ENCODE measurements at places on chromosomes 7 and 10.

DNA sequence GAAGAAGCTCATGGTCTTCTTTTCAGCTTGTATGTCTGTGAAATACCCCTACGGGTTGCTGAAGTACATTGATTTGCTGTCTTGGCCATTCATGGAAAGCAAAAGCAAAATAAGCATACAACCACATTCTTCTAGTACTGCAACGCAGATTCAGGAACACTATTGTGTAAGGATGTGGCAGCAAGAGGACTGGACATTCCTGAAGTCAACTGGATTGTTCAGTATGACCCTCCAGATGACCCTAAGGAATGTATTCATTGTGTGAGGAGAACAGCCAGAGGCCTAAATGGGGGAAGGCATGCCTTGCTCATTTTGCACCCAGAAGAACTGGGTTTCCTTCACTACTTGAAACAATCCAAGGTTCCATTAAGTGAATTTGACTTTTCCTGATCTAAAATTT is 133.4 kb upstream of the ANKRD1 start:
- no peak for DNase-seq

GRCh38 chr10:21212348-21212747 is 313.1 kb downstream of the SKIDA1 start:
- no peak for DNase-seq

- no peak for DNase-seq
These were observed 505.6 kb downstream of the HTR7 start for GRCh38 chr10:90352288-90352687.

GRCh38 chr10:51821745-51822144 is 122.3 kb upstream of the CSTF2T start:
- no peak for DNase-seq

DNA sequence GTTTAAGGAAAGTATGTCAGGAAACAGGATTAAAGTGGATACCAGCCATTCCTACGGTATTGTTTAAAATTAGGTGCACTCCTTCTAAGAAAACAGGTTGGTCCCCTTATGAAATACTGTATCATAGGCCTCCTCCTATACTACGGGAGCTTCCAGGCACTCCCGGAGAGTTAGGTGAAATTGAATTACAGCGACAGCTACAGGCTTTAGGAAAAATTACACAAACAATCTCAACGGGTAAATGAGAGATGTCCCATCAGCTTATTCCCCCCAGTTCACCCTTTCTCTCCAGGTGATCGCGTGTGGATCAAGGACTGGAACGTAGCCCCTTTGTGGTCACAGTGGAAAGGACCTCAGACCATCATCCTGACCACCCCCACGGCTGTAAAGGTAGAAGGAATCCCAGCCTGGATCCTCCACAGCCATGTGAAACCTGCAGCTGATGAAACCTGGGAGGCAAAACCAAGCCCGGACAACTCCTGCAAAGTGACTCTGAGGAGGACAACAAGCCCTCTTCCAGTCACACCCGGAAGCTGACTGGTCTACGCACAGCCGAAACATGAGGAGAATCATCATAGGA is 25.1 kb upstream of the GHITM start:
- DNase-seq, result no peak

DNA sequence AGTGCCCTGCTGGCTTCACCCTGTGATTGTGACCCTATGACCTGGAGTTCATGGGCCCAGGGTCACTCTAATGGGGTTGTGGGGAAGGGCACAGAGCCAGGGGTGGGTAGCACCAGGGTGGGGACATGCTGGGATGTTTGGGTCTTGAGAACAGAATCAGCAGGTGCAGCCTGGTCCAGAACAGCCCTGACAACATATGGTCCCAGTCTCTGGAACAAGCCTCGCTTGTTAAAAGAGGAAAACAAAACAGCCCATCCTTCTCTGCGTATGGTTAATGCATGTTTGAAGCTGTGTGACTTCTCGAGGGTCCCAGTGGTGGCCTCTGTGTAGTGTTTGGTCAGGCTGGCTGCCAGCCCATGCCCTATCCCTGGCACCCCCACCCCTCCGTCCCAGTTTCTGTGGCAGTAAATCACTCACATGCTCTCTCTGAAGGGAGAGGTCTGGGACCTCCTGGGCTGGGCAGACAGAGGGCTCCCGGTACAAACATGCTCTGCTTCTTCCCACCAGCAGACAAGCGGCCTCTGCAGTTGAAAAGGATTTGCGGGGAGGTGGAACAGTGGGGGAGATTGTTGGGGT is 79.4 kb downstream of the FAM241B start:
- no peak for DNase-seq

- DNase-seq, result no peak
These were observed 18.5 kb downstream of the PTN start for GRCh38 chr7:137324796-137325696.

GRCh38 chr7:140049339-140050024 is 13.3 kb downstream of the PARP12 start:
- DNase-seq, result no peak

DNA sequence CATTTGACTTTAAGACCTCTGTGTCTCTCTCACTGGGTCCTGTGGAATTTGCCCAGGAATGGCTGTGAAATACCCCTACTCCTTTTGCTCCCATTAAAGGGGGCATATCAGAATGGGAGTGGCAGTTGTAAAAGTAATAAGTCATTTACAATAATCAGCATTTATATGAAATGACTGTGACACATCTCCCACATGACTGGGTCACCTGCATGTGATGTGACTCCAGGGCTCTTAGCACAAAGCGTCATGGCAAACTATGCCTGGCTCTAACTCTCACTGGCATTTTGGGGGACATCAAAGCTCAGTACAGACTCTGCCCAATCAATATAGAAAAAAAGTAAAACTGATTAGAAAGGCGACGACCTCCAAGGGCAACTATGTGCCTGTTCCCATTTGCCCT is 157.6 kb downstream of the RPS24 start:
- no peak for DNase-seq

GRCh38 chr7:103120362-103120761 is 28.5 kb downstream of the NAPEPLD start:
- DNase-seq, result no peak

GRCh38 chr10:24645784-24646183 is 77.9 kb downstream of the ARHGAP21 start:
- DNase-seq, result no peak

- no peak for DNase-seq
These were observed 252.0 kb downstream of the PTEN start for GRCh38 chr10:88115407-88115806.

- peak; percentile 91 for DNase-seq
These were observed 84.6 kb upstream of the PDGFA start for GRCh38 chr7:604001-604883.

DNA sequence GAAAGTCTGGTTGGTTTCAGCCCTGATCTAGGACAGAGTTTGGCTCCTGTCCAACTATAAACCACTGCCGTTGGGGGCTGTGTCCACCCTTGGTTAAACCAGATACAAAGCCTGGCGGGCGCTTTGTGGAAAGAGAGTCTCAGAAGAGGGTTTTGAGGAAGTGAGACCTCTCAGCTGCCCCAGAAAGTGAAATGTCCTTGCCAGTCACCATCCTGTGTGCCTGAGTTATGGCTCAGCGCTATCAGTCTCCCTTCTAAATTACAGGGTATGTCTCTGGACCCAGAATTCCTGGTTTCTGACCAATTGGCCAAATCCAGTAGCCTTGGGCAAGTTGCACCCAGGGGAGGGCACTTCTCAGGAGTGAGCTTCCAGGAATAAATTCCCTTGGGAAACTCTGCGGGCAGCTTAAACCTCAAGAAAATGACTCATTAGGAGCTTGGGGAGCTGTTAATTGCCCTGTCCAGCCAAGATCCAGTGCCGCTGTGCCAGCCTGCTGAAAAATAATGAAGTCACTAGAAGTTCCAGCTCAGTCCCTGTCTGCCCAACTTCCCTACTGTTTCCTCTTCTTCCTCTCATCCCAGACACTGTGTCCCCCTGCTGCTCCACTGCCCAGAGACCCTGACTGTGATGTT is 66.7 kb upstream of the PDZD8 start:
- DNase-seq, result no peak

DNA sequence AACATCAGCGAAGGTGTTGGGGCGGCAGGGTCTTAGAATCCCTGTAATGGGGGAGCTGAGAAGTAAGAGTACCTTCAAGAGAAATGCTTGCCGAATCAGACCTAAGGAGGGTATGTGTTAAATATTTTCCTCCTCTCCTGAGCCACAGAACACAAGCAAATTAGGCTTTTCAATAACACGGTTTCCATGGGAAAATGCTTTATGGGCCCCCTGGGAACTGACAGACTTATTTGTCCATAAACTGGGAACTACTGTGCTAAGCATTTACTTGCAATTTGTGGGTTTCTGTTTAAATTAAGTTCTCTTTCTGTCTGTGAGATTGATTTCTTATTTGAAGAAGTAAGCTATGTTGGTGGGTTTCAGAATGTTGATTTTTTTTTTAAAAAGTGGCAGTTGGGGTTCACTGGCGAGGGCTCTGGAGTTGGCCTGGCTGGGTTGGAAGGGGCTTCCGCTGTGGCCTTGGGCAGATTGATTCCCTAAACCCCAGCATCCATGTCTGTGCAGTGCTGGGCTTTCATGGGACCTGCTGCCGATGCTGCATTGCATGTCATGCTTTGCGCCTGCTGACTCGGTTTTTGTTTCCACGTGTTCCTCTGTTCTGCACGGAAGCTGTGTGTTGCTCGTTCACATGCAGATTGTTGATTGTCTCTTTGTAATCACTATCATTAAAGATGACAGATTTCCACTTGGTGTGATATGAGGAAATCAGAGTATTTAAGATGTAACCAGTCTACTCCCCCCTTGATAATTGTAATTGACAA is 7.2 kb downstream of the RBM17 start:
- no peak for DNase-seq

- no peak for DNase-seq
These were observed 28.9 kb downstream of the MAT1A start for GRCh38 chr10:80260295-80261243.

GRCh38 chr10:33893506-33893905 is 559.0 kb upstream of the NRP1 start:
- DNase-seq, result no peak

GRCh38 chr7:23662124-23662983 is 17.6 kb upstream of the FAM221A start:
- no peak for DNase-seq

GRCh38 chr10:5618829-5619228 is 47.6 kb downstream of the ASB13 start:
- no peak for DNase-seq

DNA sequence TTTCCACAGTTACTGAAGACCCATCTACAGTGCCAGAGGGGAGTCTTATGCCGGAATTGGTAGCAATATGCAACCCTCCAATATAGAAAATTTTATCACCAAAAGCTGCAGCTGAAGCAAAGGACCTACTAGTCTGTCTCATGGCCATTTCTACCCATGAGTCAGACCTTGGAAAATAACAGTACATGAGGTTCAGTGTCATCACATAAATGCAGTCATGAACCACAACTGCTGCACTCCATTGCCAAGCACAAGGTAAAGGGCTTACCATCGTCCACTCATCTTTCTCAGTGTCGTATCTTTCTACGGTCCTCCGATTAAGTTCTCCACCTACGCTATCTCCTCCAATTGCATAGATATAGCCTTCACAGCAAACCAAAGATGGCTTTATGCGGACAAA is 21.8 kb downstream of the KBTBD2 start:
- DNase-seq, result no peak

DNA sequence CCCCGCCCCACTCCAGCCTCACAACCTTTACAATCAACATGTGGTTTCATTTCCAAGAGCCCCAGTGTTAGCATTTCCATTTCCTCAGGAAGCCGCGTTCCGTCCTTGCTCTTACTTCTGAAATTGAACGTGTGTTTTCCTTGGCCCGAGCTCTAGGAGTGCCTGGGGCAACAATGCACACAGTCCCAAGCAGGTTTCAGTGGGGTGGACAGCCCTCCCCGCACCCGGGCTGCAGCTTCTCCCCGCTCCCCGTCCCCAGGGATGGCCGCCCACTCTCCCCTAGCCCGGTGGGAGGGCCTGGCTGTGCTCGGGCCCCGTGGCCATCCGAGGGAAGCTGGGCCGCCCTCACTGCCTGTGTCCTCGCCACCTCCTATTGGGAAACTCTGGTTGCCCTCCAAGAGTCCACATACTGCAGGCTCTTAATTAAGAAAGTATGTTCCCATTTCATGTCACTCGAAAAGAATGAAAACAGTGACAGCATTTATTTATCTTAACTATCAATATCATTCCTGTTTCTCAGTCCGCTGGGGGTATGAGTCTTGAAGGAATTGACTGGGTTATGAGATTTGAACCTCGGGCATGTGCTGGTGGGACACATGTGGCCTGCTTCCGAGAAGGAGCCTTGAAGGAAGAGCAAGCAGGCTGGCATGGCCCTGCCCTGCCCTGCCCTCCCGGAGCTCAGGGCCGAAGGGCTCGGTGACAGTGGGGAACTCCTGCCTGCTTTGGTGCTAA is 163.8 kb downstream of the GRK5 start:
- no peak for DNase-seq

GRCh38 chr10:114100848-114101741 is 57.4 kb downstream of the ADRB1 start:
- DNase-seq, result no peak

GRCh38 chr10:105540381-105540780 is 899.3 kb downstream of the SORCS3 start:
- no peak for DNase-seq

DNA sequence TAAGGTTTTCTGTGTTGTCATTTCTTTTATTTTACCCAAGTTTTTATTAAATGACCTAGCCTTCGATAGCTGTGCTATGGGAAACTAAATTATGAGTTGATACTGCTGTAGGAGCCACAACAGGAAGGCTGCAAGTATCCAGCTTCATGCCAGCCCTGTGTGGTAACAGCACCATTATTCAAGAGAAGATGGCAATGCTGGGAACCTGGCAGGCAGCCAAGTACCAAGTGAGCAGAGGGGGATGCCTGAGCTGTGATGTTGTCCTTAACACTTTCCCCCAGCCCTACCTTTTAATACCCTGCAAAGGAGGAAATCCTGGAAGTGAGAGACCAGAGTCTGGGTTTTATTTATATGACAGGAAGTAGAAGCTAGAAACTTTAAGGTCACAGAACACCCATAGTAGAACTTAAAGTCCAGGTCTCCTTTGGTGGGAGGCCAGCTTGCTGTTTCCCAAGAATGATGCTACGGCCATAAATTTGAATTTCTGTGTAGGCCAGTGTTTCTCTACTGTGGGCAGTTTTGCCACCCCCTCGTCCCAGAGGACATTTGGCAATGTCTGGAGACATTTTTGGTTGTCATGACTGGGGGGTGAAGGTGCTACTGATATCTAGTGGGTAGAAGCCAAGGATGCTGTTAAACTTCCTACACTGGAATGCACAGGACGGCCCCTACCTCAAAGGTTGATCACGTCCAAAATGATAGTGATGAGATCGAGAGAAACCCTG is 9.2 kb upstream of the ATXN7L1 start:
- no peak for DNase-seq

DNA sequence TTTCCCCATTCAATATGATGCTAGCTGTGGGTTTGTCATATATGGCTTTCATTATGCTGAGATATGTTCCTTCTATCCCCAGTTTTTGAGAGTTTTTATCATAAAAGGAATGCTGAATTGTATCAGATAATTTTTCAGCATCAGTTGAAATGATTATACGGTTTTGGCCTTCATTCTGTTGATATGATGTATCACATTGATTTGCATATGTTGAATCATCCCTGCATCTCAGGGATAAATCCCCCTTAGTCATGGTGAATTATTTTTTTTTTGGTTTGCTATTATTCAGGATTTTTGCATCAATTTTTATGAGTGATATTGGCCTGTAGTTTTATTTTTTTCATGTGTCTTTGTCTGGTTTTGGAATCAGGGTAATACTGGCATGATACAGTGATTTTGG is 1152.3 kb upstream of the C7orf33 start:
- DNase-seq, result no peak

- no peak for DNase-seq
These were observed 1.4 kb downstream of the KCNH2 start for GRCh38 chr7:150976529-150977381.

GRCh38 chr7:4132221-4132620 is 549.9 kb upstream of the FOXK1 start:
- DNase-seq, result no peak
